ENCODE measurements at places on chromosomes 12 and 14.

DNA sequence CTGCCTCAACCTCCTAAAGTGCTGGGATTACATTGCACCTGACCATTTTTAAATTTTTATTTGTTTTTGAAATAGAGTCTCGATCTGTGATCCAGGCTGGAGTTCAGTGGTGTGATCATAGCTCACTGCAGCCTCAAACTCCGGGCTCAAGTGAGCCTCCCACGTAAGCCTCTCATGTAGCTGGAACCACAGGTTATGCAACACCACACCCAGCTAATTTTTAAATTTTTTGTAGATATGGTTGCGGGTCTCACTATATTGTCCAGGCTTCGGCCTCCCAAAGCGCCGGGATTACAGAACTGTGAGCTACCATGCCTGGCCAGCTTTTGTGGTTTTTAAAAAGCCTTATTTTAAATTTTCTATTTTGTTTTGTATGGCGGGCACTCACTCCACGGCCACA, 2.2 kb upstream of the DRAM1 start:
- no peak for DNase-seq

- DNase-seq: no peak
Measured at GRCh38 chr14:39876916-39877315, 444.7 kb upstream of the FBXO33 start.

DNA sequence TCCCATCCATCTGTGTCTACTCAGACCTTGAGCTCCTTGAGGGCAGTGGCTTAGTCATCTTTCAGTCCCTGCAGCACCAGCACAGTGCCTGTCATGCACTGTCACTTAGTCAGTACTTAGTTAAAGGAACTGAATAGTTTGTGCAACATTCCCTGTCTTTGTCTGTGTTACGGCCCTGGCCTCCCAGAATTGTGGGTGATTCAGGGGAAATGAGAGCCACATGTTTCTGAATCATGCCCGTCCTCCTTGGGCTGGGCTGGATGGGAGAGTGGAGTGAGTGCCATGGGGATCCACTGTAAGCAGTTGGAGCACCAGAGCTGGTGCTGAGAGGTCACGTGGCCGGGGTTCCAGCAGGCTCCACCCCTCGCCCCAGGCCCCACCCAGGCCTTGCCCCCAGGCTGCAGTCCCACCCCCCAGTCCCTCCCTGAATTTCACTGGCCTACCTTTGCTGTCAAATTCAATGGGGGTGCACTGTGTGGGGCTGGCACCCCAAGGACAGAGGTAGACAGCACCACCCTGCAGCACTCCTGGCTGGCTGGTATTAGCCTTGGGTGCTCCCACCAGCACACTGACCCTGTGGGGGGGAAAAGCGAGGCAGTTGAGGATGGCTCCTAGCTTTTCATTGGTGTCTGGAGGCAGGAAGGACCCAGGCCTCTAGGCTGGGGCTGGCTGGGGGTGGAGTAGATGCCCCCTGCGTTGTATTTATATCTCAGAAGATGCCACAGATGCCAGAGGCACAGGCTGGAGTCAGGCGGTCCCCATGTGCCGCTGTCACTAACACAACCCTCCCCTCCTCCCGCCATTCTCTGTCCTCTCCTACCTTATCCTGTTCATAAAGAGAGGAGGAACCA, 7.5 kb downstream of the ITGA5 start:
- peak; percentile 47 for DNase-seq

GRCh38 chr12:1811281-1811947, 9.0 kb upstream of the LRTM2 start:
- DNase-seq: peak; percentile 54

DNA sequence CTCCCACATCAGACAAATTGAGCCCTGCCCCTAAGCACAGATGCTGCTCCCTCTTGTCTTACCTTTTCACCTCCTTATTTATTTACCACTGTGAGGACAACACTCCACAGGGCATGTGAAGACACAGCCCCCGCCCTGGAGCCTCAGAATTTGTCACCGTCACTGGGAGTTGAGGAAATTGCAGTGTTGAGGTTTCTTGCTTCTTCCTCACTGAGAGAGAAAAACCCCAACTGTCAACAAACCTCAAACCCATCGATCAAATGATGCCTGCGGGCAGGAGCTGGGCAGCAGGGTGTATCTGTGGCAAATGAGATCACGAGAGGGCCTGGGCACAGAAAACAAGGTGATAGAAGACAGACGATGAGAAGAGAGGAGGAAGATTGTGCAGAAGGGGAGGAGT, 30.5 kb upstream of the PLEKHG3 start:
- peak; percentile 77 for DNase-seq

DNA sequence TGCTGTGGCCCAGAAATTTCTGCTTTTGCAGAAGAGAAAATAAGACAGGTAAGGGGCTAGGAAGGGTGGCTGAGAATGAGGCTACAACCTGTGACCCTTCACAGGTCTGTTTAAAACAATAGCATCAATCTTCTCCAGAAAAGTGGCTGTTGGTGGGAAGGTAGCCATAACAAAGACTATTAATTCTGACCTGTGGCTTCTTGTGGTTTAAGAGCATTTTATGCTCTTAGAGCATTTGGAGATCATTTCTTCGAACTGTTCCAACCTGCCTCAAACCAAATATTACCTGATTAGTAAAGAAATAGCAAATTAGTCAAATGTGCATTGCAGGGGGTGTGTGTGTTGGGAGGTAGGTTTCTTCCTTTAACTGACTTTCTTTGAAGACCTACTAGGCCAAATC, 15.2 kb upstream of the TCP11L2 start:
- no peak for DNase-seq

DNA sequence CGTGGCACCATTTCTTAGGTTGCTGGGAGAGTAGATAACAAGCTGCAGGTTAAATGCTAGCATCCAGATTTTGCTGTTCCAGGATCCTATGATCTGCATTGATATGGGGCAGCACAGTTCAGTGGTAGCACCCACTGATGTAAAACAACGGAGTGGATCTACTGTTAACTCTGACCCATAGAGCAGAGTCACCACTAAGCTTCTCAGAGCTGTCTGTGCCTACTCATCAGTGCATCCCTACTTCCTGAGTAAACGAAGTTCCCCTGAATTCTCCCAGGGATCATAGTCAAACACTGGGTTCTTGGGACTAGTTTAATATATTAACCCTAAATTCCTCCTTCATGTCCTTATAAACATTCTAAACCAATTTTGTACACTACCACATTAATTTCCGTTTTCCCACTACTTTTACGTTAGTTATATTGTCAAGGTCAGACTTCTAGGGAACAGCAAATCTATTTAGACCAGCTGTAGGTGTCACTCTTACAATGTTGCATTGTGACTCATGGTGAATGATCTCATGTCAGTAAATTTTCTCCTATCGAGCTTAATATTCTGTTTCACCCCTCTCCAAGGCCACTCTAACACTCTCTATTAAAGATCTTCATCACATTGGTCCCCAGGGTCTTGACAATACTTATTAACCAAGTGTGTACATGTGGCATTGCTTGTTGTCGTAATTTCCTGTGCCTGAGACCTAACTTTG, 10.3 kb downstream of the RERGL start:
- DNase-seq: no peak
